ENCODE measurements at places on chromosomes 11 and 22. TPM values are rescaled to one million over a fixed set of nuclear protein-coding genes. Genes with fewer than 3 reads are reported as not detected.

GLB1L3 gene
- not detected for total RNA-seq

RAB36 gene
- total RNA-seq: 0.42 TPM

CDC42BPG gene
- total RNA-seq: not detected

BDNF gene
- 23.6 TPM for total RNA-seq

TMEM191C gene
- total RNA-seq: not detected

RFPL3 gene
- not detected for total RNA-seq

SBF2 gene
- 19.9 TPM for total RNA-seq

SOX10 gene
- total RNA-seq: not detected

PKNOX2 gene
- not detected for total RNA-seq

PHF21B gene
- 1.3 TPM for total RNA-seq

GRCh38 chr11:7586376-7586775 lies 72.6 kb downstream of the PPFIBP2 start:
- DNase-seq: no peak

GRCh38 chr11:130315354-130315970 lies 745 bp upstream of the ZBTB44 start:
- no peak for DNase-seq

GRCh38 chr11:44813401-44813800 lies 86.6 kb downstream of the TSPAN18 start:
- DNase-seq: no peak

GRCh38 chr22:16783453-16783852 lies 41.8 kb downstream of the XKR3 start:
- DNase-seq: no peak

GRCh38 chr11:126790550-126791081 lies 210.0 kb downstream of the KIRREL3 start:
- peak; percentile 80 for DNase-seq

- peak; percentile 37 for DNase-seq
Observed at GRCh38 chr11:1937616-1938342, 9.4 kb upstream of the MRPL23 start.

GRCh38 chr22:48448821-48449220 lies 1378.9 kb downstream of the BRD1 start:
- DNase-seq: no peak

- DNase-seq: peak; percentile 69
Observed at GRCh38 chr22:19750507-19751490, 9.8 kb upstream of the TBX1 start.

GRCh38 chr11:10742460-10743208 lies 8.4 kb upstream of the CTR9 start:
- DNase-seq: no peak

GRCh38 chr22:24117942-24118341 lies 63.3 kb upstream of the SUSD2 start:
- no peak for DNase-seq

DNA sequence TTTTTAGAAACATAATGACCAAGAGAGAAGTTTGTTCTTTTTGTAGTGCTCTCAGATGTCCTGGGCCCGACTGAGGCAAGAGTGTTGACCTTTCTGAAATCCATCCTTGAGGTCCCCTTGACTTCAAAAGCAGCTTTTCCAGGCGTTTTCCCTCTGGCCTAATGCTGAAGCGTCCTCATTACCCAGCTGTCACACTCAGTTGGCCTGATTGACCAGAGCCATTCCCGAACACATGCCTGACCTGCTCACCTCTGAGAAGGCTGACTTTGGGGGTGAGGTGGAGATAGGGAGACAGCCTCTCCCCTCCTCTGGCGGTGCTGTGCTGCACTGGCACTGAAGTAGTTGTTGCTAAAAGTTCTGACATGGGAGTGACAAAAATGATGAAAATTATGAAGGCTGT lies 66.9 kb downstream of the ALX4 start:
- DNase-seq: no peak

DNA sequence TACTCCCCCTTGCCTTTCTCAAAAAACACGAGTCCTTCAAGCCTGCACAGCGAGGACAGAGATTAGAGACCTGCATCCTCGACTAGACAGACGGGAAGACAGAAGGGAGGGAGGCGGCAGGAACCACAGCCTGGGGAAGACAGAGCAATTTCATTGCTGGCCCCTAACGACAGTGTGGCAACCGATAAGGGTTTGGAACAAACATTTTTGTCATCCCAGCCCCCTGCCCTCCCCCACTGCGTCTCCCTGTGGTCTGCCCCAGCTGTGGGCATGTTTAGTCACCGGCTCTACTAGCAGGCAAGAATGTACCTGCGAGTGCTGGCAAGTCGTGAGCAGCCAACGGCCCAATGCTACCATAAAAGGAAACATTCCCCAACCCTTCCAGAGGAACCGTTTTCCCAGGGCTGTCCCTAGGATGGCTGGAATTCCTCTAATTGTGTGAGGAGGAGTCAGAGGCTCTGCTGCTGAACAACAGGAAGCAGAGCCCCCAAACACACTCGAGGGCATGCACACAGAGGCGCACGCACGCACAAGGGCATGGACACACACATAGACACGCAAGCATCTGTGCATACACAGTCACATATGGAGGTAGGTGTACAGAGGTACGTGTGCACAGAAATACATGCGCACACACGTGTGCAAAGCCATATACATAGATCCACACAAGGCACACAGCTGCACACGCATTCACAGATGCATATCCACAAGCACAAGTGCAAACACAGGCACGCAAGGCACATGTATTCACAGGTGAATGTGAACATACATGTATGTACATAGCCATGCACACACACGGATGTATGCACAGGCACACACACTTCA lies 58.3 kb downstream of the MYH9 start:
- DNase-seq: peak; percentile 99

DNA sequence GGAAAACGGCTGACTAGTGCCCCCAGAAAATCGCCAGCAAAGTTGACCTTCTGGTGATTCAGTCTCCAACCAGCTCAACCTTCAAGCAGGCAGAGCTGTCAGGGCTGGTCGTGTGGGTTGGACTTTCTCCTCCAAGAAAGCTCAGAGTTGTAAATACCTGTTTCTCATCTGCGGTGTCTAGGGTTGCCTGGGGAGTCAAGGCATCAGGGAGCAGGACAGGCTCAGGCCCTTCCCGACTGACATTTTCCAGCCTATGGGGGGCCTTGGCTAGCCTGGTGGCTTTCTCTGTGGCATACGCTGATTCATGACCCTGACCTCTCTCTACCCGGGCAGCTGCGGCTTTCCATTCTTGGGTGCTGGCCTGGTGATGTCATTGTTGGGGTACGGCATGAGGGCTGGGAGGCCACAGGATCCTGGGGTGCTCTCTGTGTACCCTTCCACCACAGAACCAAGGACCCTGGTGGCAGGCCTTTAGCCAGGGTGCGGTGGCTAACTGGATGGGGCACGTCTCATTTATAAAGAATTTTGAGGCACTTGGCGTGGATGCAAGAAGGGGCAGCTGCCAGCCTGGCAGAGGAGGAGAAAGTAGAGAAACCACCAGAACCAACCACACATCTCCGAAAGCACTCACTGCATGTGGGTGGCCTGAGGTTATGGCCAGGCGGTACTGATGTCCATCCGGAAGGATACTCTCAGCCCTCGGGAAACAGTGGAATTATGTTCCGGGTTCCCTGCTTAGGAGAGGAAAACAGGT lies 64.9 kb downstream of the BCR start:
- DNase-seq: peak; percentile 85

DNA sequence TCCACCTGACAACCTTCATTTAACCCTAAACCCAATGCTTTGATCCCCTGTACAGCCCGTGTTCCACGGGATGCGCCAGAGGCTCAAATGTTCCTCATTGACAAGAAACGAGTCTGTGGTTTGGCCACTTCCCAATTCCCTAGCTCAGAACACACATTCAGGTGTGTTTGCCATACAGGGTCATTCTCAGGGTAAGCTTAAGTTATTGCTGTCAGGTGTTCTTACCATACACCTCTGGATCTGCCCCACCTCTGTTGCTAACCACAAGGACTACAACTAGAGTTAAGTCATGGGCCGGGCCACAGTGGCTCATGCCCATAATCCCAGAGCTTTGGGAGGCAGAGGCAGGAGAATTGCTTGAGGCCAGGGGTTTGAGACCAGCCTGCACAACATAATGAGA lies 45.6 kb upstream of the POLD3 start:
- DNase-seq: no peak

DNA sequence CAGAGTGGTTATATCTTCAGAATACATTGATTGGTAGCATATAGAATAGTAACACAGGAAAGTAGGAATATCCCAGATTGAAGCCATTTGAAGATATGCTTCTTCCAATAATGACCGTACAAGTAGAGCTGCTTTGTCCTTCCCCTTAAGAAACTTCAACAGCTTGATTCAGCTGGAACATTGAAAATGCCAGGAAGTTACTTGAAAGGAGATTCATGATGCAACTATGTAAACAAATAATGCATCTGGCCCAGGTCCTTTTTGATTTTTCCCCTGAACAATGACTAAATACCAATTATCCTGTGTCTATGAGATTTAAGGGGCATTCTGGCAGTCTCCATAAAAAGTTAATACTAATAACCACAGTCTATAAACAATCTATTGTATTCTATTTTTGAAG lies 3.0 kb downstream of the DKK3 start:
- DNase-seq: peak; percentile 73

GRCh38 chr11:65661599-65662246 lies 993 bp downstream of the RELA start:
- no peak for DNase-seq

- no peak for DNase-seq
Observed at GRCh38 chr11:121723246-121723741, 270.5 kb upstream of the SORL1-AS1 start.

- no peak for DNase-seq
Observed at GRCh38 chr11:19398772-19399527, 158.2 kb upstream of the E2F8 start.

DNA sequence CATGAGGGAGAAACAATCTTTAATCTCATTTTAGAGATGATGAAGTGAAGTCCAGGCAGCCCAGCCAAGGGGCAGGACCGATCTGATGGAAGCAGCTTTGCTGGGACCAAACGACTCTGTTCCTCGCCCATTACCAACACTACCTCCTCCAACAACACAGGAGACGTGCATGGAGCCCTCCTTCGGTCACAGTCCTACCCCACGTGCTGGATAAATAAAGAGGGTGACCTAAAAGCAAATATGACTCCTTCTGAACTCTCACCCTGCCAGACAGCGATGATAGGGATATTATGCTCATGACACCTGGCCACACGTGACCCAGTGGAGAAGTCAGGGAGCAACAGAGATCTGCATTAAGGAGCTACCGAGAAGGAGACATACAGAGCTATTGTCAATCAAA lies 26.0 kb downstream of the SCGB1A1 start:
- no peak for DNase-seq

- DNase-seq: no peak
Observed at GRCh38 chr11:119222891-119223290, 16.8 kb downstream of the CBL start.

Data from SJSA1 (cell line).